ENCODE measurements at places on chromosomes 13 and 19.

DNA sequence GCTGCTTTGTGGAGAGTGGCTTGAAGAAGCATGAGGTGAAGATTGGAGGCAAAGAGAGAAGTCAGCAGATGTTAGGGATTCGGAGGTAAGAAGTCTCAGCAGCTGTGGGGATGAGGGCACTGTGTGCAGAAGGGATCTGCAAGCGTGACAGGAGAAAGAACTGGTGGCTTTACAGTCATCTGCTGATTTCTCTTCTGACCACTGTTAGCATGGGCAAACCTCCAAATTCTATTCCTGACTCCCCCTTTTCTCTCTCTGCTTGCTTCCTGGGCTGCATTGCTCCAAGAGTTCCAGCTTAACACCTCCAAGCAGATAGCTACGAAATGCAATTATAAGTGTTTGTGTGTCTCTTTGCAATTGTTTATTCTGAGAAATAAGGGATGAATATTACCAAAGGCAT lies 159.6 kb downstream of the GGACT start:
- no peak for DNase-seq

GRCh38 chr19:3178377-3178972 lies at the start of gene S1PR4:
TSS of gene S1PR4 (plus strand) at chr19:3178769. CDS start at chr19:3178793, 24 bp downstream.
- DNase-seq, result no peak

DNA sequence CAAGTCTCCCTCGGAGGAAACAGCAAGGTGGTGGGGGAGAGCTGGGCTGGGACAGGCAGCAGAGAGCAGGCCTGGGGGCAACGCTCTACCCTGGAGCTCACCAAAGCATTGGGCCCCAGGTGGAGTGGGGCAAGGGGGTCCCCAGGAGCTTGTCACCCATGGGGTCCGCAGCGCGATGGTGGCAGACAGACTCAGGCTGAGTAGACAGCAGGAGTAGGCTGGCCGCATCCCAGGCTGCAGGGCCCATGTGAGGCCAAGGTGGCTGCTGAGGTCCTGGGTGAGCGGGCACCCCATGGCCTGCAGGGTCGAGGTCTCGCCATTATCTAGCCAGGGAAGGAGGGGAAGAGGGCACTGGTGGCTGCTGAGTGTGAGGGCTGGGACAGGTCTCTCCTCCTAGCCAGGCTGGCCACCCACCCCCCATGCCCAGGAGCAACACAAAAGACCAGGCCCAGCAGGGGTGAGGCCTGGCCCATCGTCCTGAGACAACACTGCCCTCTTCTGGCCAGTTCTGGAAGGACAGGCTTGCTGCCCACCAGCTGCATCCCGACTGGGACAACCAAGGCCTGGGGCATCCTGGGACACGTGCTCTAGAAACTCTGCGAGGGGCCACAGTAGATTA lies 33.1 kb downstream of the CEBPG start:
- no peak for DNase-seq

DNA sequence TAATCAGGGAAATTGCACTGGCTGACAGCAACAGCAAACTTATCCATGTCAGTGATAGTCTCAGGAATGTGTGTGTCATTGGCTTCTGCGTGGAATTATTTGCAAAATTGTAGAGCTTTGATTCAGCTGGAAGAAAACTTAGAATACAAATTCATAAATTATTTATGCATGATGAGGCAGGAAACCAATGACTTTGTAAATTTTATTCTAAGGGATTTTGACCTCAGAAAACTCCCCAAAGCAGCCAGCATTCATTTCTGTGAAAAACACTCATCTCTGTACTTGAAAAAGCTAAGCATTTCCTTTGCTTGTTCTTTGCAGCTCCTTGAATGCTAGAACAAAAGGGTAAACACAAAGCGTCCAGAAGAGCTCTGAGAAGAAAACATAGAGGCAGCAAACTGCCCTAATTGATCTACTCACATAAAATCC lies 162.4 kb downstream of the DCT start:
- no peak for DNase-seq

GRCh38 chr13:65677906-65678305 lies 1552.2 kb downstream of the PCDH9 start:
- no peak for DNase-seq

GRCh38 chr19:4014541-4015491 lies 7.3 kb downstream of the PIAS4 start:
- no peak for DNase-seq

GRCh38 chr13:80341101-80341755 lies at the start of gene SPRY2:
TSS of gene SPRY2 (minus strand) at chr13:80341126. CDS start at chr13:80337705, 3,421 bp downstream.
- peak; percentile 96 for DNase-seq

DNA sequence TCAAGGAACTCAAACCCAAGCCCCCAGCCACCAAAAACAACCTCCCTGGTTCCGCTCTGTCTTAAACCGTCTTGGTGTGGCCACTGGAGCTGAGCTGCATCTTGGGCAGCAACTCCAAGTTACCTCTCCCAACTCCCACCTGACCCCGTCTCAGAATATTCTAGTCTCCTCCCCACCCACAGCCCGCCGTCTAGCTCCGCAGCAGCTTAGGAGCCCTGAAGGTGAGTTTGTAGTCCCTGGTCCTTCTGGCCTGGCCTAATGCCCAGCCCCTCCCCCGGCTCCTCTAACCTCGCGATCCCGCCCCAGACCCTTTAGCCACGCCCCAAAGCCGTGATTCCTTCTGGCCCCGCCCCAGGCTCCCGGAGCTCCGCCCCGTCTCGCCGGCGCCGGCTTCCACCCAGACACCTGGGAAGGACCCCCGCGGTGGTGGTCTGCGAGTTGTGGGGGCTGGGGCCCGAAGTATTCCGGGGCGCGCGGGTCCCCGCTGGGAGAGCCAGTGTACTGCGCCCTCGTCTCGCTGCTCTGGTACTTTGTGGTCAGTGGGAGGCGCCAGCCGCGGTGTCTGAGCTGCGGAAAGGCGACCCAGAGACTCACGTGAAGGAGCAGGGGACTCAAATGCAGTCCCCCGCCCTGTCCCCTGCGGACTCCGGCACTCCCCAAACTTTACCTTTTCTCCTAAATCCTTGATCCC lies 2.5 kb upstream of the LHB start:
- DNase-seq, result no peak

DNA sequence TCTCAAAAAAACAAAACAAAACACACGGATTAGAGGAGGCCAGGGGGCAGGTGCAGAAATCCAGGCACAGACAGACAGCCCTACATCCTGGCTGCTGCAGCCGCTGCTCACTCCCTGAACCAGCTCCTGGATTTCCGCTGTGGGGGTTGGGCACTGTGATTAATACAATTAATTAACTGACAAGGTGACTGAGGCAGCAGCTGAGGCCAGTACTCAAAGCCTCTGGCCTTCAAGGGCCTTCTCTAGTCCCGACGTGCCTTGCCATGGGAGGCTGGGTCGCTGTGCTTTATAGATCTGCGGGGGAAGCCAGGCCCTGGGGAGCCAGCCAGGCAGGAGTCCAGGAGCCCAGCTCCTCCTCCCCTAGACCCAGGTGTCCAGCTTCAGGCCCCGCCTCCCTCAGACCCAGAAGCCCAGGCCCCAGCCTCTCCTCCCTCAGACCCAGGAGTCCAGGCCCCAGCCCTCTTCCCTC lies 4.6 kb downstream of the NECTIN2 start:
- DNase-seq, result no peak

DNA sequence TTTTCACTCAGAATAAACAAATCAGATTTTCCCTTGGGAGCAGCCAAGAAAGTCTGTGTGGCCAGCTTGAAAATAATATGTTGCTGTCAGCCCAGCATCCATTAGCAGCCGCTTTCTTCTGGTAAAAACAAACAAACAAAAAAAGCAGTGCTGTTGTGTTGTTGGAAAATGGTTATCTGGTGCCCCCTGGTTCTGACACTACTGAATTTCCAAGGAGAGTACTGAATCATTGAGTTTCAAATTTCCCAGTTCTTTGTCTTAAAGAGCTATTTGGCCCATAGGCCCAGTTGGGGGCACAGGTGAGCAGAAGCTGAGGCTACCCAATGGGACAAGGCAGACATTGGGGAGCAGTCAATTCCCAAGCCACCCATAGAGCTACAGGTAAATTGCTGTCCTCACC lies 995.9 kb downstream of the UQCRFS1 start:
- DNase-seq, result no peak

DNA sequence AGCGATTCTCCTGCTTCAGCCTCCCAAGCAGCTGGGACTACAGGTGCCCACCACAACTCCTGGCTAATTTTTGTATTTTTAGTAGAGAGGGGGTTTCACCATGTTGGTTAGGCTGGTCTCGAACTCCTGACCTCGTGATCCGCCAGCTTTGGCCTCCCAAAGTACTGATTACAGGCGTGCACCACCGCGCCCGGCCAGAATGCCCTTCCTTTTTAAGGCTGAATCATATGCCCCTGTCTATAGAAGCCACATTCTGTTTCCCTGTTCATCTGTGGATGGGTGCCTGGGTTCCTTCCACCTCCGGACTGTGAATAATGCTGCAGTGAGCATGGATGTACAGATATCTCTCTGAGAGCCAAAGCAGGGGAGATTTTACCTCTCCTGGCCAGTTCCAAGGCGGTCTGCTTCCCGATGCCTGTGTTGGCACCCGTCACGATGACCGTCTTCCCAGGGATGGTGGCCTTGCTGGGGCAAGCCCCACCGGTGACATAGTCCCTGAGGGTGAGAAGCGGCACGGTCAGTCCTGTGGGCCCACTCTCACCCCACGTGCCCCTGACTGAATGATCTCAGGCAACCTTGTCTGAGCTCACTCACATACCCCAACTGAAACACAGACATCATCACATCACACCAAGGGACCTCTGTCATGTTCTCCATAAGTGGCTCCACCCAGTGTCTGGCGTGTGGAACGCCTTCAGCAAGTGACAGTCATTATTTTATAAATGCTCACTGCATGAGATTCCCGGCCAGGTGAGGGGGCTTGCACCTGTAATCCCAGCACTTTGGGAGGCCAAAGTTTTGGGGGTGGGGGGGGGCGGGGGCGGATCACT lies 4.0 kb downstream of the RDH13 start:
- DNase-seq, result no peak

- DNase-seq, result no peak
Observed at GRCh38 chr13:96996107-96996506, 1.8 kb upstream of the OXGR1 start.

GRCh38 chr19:31639306-31639705 lies 290.1 kb upstream of the TSHZ3 start:
- DNase-seq, result no peak

Data from amniotic stem cell (primary cell).